ENCODE measurements at places on chromosomes 11 and 22.
A peak's percentile ranks its signal among the peaks of the same experiment; 100 is the strongest.

GRCh38 chr11:88337987-88338668 lies 592 bp upstream of the CTSC start:
- peak; percentile 78 for DNase-seq

- DNase-seq, result no peak
These were observed 40.6 kb downstream of the FAM83F start for GRCh38 chr22:40035351-40035750.

- no peak for DNase-seq
These were observed 19.6 kb upstream of the EIF3D start for GRCh38 chr22:36548606-36549005.

- DNase-seq, result no peak
These were observed 65.5 kb downstream of the EMSY start for GRCh38 chr11:76510060-76511047.

DNA sequence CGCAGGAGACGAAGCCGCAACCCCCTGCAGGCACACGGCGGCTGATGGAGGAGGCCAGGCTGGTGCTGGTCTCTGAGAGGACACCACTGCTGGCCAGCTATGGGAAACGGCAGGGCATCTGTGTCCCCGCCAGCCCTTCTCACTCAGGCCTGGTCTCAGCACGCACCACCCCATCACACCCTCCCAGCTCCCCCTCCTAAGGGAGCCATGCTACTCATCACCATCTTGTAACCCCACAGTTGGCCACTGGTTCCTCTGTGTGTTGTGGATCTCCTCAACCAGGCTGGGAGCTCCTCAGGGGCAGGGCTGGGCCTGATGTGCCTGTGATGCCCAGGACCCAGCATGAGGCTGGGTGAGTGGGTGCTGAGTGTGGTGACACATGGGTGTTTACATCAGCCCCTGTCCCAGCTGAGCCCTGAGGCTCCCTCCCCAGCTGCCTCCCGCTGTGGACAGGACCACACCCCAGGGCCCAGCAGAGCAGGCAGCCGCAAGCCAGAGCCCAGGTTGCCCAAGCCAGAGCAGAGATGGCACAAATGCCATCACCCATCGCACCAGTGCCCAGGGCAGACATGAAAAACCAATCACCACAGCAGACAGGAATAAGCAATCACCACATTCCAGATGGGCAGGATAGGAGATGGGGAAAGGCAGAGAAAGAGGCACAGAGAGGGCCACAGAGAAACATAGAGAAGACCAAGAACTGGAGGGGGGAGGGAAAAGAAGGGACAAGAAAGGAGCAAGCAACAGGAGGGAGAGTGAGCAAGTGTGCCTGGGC lies 8.2 kb downstream of the ARVCF start:
- DNase-seq, result no peak

- no peak for DNase-seq
These were observed 8.0 kb upstream of the PRR33 start for GRCh38 chr11:1899686-1900085.

DNA sequence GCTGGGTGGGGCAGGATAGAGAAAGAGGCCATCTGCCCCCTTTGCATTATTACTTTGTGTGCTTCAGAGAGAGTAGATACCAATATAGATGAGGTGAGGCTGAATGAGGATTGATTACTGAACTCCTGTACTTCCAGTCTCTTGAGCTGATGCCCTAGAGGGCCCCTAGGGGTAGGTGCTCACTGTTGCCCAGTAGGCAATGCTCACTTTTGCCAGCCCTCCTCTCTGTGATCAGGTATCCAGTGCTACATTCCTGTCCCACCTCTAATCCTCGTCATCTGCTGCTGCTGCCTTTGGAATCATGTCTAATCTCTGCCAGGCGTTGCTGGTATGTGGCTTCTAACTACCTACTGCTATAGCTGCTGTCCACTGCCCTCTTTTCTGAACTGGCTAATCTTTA lies 57.2 kb downstream of the CCDC83 start:
- peak; percentile 80 for DNase-seq

DNA sequence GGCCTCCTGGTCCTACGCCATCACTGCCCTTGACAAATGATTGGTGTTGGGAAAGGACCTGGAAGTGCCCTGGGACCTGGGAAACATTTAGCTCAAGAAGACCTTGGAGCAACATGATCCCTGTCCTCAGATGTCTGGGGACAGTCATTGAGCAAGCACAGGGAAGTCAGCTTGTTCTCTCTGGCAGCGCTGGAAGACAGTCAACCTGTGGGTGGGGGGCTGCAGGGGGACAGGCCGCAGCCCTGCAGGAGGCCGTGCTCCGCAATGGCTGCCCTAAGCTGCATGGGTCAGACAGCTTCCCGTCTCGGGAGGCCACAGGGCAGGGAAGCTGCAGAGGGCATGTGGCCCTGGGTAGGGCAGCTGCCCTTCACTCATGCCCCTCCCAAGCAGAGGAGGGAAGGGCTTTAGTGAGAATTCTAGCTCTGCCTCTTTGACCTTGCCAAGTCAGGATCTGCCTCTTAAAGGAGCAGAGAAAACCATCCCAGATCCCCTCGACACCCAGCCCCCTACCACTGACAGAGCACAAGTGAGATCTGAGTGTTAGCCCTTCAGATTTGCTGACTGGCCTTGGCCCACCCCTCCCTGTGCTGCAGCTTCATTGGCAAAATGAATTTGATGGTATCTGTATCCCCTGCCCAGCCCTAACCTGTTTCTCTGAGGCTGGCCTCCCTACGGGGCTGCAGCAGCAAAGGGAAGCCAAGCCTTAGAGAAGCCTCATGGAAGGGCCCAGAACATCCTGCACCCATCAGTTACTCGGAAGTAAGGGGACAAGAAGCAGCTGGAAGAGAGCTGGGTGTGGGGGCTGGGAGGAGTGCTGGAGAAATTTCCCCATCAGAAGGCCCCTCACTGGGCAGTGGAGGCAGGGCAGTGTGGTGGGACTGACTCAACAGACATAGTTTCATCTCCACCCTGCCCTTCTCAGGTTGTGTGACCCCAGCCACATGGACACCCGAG lies 6.2 kb upstream of the SREBF2 start:
- no peak for DNase-seq

- DNase-seq, result peak; percentile 66
These were observed 7.0 kb upstream of the MALAT1 start for GRCh38 chr11:65491614-65492386.

All from NCI-H82 (cell line).